ENCODE measurements at places on chromosomes 2 and 18.

GRCh38 chr18:60975420-60975819, 357.8 kb upstream of the CDH20 start:
- no peak for DNase-seq

GRCh38 chr18:45658756-45659155, 43.5 kb downstream of the SLC14A2 start:
- no peak for DNase-seq

DNA sequence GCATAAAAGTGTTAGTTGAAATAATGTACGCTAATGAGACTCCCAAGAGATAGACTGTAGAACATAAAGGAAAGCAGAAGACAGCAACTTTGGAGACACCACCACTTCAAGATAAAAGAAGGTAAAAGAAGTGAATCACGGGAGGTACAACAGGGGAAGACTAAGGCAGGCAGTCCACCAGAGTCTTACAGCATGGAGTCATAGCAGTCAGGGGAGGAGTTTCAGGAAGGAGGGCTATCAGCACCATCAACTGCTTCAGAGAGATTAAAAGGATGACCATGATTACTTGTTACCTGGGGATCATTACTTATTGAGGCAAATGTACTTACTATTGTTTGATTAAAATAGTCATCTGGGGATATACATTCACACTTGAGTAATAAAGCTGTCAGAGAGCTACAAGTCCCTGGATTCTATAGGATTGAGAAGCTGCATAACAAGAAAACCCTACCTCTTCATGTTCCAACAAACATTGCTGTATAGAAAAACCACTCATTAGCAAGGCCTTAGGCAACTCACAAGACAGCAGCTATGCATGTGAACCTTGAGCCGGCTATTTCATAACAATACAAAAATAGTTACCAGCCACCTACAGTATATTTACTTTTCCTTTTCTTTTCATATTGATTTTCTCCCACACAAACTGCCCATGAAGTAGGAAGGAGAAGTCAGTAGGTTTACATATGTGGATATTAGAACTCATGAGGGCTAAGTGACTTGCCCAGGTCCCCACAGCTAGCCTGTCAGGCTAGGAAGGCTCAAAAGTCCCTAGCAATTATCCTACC, 101.7 kb downstream of the PDE11A start:
- no peak for DNase-seq

DNA sequence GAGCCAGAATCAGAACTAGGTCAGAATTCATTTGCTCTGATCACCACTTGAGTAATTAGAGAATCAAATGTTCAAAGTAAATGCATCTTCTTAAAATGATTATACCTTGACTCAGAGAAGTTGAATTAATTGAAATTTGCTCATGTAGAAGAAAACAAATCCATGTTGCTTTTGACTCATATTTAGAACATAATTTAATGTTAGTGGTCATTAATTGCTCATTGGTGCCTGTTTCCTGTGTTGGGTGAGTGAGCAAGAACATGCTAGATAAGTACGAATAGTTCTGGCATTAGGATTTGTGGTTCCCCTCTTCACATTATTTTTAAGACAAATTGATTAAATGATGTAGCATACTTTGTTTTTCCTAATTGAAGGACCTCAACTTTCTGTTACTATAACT, 19.0 kb downstream of the ACVR2A start:
- no peak for DNase-seq

DNA sequence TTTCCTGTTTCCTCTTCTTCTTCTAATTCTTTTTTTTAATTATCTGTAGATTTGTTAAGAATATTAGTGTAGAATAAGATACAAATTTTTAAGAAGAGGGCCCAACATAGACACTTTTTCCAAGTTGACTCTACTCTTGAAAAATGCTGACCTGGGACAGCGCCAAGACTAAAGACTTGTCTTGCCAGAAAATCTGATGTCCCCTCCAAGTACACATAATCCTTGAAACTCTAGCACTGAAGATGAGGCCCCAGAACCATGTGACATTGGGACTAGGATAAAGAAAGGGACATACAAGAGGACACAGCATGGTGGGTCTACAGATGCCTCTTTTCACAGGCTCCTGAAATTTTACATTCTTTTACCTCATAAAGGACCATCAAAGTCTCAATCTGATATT, 271.6 kb upstream of the SESTD1 start:
- DNase-seq = no peak

- DNase-seq = no peak
Measured at GRCh38 chr2:141736466-141736865, 394.4 kb downstream of the LRP1B start.

- DNase-seq = no peak
Measured at GRCh38 chr2:27159271-27159670, 10.5 kb downstream of the TCF23 start.

GRCh38 chr18:26159353-26159752, 25.7 kb downstream of the PSMA8 start:
- no peak for DNase-seq

DNA sequence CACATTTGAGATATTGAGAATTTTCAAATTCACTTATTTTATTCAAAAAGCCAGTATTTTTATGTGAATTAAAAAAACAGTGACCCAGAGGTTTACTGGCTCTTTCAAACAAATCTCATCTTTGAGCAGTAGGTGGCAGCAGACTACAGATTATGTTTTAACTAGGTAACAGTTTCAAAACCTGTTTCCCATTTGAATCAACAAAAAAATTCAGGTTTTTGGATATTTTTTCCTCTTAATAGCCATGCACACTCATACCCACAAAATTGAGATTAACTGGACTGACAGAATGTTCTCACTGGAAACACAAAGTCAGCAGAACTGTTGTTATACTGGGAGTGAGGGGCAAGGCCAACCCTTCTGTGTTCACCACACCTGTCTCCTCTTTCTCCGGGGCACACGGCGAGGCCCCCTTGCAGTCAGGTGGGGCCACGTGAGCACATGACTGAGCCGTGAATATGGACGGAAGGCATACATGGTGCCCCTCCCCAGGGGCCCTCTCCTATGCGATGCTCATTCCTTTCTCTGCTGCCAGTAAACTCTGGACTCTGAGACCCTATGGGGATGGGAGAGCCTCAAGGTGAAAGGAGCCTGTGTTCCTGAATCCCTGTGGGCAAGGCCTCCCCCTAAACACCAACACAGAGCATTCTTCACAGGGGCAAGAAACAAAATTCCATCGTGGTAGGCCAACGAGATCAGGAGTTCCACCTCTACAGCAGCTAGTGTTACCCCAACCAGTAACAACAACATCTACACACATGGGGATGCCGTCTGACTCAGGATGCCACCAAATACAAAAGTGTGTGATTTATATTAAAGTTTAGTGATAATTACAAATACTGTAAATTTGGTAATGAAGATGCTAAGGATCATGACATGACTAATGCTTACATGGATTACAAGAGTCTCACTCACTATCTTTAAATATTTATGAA, 80.4 kb downstream of the LPIN2 start:
- DNase-seq = no peak

DNA sequence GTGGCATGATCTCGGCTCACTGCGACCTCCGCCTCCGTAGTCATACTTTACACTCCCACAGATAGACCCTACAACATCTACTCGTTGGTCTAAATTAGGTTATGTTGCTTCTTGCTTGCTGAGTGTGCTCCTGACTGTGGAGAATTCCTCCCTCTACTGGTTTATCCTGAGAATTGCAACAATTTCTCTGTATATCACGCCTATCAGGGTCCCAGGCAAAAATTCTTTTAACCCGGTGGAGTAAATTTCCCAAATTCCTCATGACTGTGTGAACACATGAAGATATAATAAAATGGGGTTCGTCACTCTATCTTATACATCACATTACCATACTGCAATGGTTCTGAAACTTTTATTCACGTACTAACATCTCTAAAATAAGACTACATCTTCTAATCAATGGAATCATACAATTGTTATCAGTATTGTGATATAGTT, 156.7 kb downstream of the EVA1A start:
- no peak for DNase-seq

DNA sequence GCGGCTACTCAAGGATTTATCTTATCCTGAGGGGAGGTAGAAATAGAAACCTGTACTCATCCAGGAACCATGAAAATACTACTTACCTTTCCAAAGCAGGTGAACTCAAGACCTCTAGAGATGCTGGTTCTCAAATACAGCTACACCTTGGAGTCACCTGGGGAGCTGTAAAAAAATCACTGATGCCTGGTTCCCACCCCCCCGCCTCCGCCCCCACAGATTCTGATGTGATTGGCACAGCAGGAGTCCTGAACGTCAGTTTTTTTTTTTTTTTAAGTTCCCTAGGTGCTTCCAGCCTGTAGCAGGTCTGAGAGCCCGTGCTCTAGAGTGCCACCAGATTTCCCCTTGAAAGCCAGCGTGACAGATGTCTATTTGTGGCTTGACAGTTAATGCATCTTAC, 113.6 kb downstream of the MRO start:
- DNase-seq = no peak

DNA sequence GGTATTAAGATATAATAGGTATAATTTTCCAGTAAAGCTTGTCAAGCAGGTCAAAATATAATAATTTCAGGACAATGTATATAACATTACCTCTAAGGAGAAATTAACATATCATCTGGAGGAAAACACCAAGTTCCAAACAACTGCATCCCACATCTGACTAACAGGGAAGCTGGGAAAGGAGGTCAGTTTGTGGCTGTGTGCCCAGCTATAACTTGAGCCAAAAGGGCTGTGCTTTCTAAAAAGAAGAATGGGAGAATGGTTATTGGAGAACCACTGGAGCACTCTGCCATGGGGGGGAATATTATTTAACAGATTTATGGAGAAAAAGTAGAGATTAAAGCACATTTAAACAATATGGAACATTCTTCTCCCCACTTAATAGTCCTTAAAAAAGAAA, 390.6 kb upstream of the PKDCC start:
- DNase-seq = no peak

GRCh38 chr18:56248610-56249235, 389.7 kb downstream of the TXNL1 start:
- DNase-seq = no peak

DNA sequence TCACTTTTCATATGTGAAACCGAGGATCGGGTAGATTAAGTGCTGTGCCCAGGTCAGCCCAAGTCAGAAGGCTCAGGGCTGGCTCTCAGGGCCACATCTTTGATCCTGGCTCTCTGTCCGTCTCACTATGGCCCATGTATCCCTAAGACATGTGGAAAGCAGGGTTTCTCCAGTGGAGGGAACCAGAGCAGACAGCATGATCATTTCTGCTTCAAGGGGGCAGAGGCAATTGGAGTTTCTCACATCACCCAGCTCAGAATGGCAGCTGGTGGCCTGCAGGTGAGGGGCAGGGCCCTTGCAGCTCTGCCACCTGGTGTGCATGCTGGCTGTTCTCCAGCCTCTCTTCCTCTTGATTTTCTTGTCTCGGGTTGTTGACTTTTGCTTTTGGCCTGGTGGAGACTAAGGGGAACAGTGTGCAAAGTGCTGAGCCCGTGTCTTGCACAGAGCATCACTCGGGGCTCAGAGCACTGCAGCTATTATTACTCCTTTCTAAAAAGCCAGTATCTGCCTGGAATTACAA, 27.0 kb downstream of the LDLRAD4 start:
- DNase-seq = no peak

DNA sequence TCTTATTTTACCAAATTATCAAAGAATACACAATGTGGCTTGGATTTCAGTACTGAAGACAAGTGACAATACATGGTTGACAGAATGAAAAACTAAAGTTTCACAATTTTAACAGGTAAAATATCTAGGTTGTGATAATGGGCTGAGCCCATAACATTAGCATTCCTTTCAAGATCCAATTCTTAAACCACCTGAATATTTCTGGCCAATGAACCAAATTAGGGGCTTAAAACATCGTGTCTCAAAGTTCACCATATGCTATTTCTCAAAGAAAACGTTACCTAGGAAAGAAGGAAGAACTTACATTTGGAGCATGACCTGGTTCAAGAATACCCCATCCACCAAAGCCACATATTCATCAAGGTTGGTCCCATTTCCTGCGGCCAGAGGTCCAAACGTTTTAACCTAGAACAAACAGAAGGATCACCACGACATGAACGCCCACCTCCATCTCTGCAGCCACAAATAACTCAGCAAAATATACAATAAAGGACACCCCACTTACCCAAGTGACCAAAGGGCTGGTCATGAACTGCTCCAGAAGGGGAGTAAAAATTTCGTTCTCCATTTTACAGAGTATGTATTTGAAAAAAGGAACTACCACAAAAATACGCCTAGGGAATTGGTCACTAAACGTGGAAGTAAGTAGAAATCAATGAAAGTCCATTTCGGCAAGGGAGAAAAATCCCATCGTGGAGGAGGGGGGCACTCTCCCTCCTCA, 984 bp downstream of the CCDC88A start:
- no peak for DNase-seq

- no peak for DNase-seq
Measured at GRCh38 chr2:82780050-82780449, 1679.0 kb downstream of the SUCLG1 start.

DNA sequence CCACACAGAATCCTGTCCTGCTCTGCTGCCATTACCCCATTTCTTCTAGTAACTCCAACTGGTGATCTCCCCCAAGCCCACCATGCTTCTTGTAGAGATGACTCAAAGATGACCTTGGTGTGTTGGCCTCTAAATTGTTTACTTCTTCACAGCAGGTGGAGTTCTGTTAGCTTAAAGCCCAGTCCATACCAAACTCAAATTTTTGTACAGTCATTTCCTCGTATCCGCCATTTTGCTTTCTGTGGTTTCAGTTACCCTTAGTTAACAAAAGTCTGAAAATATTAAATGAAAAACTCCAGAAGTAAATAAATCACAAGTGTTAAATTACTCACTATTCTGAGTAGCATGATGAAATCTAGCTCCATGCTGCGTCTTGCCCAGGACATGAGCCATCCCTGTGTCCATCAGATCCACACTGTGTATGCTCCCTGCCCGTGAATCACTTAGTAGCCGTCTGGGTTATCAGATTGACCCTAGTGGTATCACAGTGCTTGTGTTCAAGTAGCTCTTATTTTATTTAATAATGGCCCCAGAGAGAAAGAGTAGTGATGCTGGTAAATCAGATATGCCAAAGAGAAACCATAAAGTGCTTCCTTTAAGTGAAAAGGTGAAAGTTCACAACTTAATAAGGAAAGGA, 133.3 kb upstream of the NOL4 start:
- no peak for DNase-seq

DNA sequence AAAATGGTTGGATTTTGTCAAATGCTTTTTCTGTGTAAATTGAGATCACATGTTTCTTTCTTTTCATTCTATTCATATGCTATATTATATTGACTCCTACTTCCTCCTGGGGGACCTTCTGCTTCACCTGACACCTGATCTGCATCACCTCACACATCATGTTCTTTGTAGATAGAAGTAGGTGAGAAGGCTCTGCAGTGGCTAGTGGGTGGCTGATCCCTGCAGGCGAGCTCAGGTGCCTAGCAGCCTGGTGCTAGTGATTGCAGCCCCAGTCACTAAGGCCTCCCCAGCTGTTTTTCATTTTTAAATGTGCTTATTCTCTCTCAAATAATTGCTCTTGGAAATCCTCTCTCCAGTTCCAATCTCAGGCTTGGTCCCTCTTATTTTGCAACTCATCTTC, 33.6 kb downstream of the MC4R start:
- DNase-seq = no peak

- DNase-seq = no peak
Measured at GRCh38 chr2:47675196-47675825, 107.6 kb upstream of the MSH6 start.
